ENCODE measurements at places on chromosomes 2 and 18.

GRCh38 chr2:85393836-85394235 is 16.3 kb downstream of the CAPG start:
- no peak for DNase-seq

DNA sequence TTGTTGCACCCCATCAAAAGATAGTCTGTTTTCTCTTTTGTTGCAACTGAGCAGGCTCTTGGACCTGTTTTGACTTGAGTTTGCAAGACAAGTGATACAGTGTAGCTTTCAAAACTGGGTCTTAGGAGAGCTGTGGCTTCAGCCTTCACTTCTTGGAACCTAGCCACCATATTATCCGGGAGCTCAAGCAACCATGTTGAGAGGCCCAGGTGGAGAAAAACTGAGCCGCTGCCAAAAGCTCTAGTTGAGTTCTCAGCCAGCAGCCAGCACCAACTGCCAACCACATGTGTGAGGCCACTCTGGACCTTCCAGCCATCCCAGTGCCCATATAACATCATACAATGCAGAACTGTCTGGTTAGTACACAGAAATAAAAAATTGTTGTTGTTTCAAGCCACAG is 5.4 kb downstream of the CACNB4 start:
- no peak for DNase-seq

DNA sequence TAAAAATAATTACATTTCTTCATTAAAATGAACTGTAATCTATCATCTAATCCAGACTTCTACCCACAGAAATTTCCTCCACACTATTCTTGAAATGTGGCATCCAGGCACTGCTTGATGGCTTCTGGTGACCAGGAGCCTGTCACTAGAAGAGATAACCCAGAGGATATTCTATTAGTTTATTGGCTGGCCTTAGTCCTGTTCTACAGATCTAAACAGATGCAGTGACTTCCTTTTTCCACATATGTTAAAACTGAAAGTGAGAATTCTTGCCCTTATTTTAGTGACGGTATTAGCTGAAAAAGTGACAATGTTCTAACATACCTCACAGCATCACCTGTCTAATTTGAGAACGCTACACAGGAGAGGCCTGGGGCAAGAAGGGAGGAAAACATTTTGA is 775.4 kb downstream of the TSN start:
- no peak for DNase-seq

DNA sequence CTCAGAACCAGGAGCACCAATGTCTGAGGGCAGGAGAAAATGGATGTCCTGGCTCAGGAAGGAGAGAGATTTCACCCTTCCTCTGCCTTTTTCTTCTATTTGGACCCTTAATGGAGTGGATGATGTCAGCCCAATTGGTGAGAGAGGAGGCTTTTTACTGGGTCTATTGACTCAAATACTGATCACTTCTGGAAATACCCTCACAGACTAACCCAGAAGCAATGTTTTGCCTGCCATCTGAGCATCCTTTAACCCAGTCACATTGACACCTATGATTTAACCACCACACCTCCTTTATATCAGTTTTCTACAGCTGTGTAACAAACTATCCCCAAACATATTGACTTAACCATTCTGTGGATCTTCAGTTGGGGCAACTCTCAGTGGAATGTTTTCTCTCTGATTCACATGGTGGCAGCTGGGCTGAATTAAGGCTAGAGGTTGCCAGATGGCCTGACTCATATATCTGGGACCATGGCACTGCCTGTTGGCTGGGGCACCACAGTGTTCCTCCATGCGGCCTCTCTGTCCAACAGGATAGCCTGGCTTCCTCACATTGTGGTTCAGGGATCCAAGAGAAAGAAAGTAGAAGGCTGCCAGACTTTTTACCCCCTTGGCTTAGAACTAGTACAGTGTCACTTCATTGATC is 18.2 kb upstream of the MBOAT2 start:
- DNase-seq: no peak

- DNase-seq: no peak
Measured at GRCh38 chr18:57527556-57528229, 58.8 kb downstream of the FECH start.

All from stimulated activated CD4-positive, alpha-beta T cell treated with anti-CD3 and anti-CD28 coated beads, Interleukin-15, amount 100 ng/mL, for 1 hour (primary cell).